ENCODE measurements at places on chromosomes 3 and 15. TPM values are rescaled to one million over a fixed set of nuclear protein-coding genes. Genes with fewer than 3 reads are reported as not detected.
A peak's percentile ranks its signal among the peaks of the same experiment; 100 is the strongest.

DNA sequence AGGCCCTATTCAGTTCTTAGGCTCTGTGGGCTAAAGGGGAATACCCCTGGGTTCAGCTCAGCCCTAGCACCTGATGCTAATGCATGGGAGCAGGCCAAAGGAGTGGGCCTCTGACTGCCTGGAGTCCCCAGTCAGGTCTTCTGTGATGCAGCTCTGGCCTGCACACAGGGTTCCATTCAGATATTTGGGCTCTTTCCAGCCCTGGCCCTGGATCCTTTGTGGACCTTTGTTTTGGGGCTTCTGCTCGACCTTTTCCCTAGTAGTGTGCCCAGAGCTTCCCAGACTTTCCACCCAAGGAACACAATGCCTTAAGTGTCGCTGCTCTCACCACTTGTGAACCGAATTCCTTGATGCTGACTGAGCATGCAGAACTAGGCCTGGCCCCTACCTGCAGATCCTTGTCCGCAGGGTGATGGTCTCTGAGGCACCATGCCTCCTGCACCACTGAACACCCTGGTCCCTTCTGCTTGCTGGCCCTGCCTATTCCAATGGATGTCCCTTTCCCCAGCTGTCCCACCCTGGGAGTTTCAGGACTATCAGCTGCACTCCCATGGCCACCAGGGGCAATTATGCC, 5.1 kb downstream of the SEC13 start:
- no peak for DNase-seq

DNA sequence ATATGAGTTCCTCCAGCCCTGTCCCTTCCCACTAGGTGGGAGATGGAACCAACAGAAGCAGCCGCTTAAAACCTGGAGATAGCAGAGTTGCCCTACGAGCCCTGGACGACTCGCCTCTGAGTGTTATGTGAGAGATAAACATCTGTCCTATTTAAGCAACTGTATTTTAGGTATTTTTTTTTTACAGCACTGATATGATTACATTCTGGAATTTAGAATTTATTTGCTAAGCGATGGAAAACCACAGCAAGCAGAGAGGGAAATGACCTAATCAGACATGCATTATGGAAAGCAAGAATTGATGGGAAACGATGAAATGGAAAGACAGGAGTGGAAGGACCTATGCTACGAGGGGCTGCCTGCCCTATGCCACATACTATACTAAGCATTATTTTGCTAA, 379.0 kb upstream of the IL12A start:
- no peak for DNase-seq

- DNase-seq: no peak
Observed at GRCh38 chr3:161567577-161568361, 71.2 kb downstream of the OTOL1 start.

DNA sequence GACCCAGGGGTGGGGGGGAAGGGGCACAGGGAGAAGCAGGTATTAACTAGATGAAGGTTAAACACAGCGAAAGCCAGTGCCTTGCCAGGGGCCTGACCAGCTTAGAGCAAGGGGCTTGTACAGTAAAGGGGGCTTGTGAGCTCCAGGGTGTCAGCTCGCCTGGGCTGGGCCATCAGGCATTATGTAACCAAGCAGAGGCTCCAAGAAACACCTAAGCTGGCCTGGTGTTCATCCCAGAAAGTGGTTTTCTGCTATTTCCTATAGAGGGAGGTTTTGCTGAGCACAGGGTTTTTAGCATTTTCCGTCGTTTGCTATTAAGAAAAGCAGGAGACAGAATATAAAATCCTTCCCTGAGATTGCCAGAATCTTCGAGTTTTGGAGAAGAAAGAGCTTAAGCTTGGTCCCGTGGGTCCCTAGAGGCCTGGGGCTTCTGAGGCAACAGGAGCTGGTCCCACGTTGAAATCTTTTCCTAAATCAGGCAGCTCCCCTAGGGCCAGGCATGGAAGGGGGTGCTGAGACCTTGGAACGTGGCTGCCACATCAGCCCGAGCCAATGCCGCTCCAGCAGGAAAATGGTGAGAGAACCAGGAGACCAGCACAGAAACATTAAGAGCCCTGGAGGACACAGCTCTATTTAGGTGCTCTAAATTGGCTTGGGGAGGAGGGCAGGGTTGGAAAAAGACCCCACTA, 71.4 kb downstream of the ISG20 start:
- no peak for DNase-seq

- peak; percentile 62 for DNase-seq
Observed at GRCh38 chr3:33658991-33659848, 58.8 kb downstream of the CLASP2 start.

Gene NR1D2
- total RNA-seq: 35.1 TPM

Gene SLC7A14
- total RNA-seq: 2.4 TPM

Gene ADAMTSL3
- total RNA-seq: 7.6 TPM

Gene RPP25
- total RNA-seq: 2.8 TPM
